ENCODE measurements at places on chromosomes 2 and 18. TPM values are rescaled to one million over a fixed set of nuclear protein-coding genes. Genes with fewer than 3 reads are reported as not detected.

DNA sequence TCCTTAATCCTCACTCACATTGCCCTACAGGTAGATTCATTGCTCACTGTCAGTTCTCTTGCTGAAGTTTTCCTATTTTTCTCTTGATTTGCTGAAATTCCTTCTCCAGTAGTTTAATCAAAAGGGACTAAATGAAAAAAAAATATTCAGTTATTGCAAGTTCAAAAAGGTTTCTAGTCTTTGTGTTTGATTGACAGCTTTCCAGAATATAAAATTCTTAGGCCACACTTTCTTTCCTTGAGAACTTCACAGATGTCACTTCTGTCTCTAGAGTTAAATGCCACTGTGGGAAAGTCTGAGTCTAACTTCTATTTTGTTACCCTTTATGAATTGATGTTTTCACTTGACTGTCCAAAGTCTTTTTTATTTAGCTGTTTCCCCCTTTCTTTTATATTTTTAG, 25.7 kb downstream of the RRM2 start:
- DNase-seq: no peak

- DNase-seq: no peak
Measured at GRCh38 chr2:17252258-17252657, 266.0 kb downstream of the RAD51AP2 start.

DNA sequence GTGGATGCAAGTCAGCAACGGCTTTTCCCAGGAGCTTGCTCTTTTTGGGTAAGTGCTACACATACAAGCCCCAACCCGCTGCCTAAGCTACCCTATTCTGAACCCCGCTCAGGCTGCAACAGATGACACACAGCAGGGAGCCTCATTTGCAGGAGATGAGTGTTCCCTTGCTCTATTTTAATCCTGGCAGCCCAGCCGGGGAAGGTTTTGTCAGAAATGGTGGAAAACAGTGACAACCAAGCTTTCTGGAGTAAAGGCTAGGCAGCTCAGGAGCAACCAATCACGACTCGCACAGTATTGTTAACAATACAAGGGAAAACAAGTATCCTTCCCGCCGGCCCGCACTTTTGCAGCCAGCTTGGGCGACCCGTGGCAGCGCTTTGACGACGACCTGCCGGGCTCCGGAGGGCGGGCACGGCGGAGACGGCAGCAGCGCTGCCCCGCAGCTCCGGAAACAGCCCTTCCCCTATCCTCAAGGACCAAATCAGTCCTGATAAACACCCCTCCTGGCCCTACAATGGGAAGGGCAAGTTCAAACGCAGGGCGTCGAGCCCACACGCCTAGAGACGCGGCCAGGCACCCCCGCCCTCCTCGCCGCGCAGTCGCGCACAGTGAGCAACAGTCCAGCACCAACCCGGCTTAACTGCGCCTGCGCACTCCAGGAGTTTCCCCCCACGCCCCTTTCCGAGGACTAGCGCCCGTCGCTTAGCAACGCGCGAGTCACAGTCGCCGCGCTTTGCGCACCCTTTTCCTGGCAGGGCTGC, 74.3 kb upstream of the TSPYL6 start:
- DNase-seq: peak; percentile 98

Gene CHRND
- polyA plus RNA-seq: 0.12 TPM

Gene FN1
- 1,824 TPM for polyA plus RNA-seq

DNA sequence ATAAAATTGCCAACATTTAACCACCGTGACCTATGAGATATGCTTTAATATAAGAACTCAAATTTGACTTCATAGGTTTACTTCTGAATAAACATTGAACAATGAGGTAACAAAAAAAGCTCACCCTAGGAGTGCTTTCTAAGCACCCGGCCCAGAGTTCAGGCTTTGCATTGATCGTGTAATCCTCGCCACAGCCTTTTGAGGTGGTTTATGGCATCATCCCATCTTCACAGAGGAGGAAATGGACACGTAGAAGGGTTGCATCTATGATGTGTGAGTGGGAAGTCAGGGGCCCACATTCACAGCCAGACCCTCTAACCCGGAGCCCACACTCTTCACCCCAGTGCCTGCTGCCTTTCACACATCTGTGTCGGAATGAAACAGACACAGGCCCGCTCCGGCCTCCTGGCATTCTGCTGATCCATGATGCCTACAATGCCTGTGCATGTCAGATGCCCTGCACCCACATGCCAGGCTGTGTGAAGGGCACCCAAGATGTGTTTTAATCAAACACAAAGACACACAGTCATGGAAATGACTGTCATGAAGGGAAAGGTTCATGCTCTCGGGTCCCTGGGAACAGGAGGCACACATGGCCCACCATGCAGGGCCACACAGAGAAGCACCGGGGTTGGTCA, 48.6 kb upstream of the RPL31 start:
- DNase-seq: no peak

Gene TRABD2A
- 23.9 TPM for polyA plus RNA-seq

Gene SAP130
- polyA plus RNA-seq: 23.1 TPM

DNA sequence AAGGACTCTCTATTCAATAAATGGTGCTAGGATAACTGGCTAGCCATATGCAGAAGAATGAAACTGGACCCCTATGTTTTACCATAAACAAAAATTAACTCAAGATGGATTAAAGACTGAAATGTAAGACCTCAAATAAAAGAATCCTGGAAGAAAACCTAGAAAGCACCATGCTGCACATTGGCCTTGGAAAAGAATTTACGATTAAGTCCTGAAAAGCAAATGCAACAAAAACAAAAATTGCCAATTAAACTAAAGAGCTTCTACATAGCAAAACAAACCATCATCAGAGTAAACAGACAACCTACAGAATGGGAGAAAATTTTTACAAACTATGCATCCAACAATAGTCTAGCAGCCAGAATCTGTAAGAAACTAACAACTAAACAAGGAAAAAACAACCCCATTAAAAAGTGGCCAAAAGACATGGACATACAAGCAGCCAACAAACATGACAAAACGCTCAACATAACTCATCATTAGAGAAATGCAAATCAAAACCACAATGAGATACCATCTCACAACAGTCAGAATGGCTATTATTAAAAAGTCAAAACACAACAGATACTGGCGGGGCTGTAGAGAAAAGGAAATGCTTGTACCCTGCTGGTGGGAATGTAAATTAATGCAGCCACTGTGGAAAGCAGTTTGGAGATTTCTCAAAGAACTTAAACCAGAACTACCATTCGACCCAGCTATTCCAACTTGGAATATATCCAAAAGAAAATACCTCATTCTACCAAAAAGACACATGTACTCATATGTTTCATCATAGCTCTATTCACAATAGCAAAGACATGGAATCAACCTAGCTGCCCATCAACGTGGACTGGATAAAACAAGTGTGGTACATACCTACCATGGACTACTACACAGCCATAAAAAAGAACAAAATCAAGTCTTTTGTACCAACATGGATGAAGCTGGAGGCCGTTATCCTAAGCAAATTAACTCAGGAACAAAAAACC, 30.6 kb downstream of the SEPTIN10 start:
- no peak for DNase-seq

GRCh38 chr2:45664635-45665261, 13.3 kb downstream of the PRKCE start:
- no peak for DNase-seq

Gene FBXO15
- 3.8 TPM for polyA plus RNA-seq

- no peak for DNase-seq
Measured at GRCh38 chr2:202610380-202610779, 24.4 kb upstream of the FAM117B start.

Gene CCDC85A
- 2.6 TPM for polyA plus RNA-seq

Gene TBC1D8
- 24.8 TPM for polyA plus RNA-seq

- peak; percentile 94 for DNase-seq
Measured at GRCh38 chr2:8678731-8679566, 2.9 kb upstream of the ID2 start.

- DNase-seq: no peak
Measured at GRCh38 chr2:237055386-237056100, 30.1 kb upstream of the COPS8 start.

Gene TCF23
- 0.12 TPM for polyA plus RNA-seq

- no peak for DNase-seq
Measured at GRCh38 chr18:78805840-78806239, 173.8 kb upstream of the SALL3 start.

Gene ST8SIA3
- 0.28 TPM for polyA plus RNA-seq

DNA sequence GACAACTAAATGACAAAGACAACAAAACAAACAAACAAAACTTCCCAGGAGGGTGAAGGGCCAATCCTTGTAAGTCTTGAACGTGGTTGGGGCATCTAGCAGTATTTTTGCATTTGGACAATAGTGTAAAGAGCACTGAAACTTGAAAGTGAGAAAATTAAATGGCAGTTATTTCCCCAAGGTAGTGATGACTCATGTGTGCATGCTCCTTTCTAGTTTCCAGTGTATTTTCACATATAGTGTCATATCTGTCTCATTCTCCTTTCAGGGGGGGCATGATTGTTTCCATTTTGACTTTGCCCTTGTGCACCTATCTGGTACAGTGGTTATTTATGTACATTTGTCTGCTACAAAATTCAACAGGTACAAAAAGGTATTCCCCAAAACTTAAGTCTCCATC, 39.5 kb downstream of the CERS6 start:
- no peak for DNase-seq

DNA sequence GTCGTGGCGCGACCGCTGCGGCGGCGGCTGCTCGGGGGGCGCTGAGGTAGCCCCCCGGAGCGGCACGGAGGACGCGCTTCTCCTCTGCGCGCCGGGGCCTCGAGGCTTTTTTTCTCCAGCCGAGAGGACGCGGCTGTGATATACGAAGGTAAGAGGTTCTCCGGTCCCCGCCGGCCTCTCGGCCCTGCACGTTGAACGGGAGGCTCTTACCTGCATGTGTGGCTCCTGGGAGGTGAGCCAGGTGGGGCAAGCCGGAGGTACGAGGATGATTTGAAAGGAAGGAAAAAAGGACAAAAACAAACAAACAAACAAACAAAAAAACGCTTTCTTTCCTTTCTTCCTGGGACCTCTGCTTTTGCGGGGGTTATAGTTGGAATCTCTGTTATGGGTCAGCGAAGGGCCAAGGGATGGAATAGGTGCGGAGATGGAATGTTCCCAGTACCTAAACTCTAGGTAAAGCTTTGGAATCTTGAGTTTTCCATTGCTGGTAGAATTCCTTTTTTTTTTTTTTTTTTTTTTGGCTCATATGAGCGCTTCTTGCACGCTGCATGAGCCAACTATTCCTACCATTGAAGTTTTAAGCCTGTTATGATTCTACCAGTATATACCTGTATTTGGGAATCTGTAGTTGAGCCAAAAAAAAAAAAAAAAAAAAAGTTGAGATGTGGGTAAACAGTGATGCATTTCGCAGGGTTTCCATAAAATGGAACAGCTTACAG, 674 bp downstream of the PTPN4 start:
- DNase-seq: peak; percentile 34

DNA sequence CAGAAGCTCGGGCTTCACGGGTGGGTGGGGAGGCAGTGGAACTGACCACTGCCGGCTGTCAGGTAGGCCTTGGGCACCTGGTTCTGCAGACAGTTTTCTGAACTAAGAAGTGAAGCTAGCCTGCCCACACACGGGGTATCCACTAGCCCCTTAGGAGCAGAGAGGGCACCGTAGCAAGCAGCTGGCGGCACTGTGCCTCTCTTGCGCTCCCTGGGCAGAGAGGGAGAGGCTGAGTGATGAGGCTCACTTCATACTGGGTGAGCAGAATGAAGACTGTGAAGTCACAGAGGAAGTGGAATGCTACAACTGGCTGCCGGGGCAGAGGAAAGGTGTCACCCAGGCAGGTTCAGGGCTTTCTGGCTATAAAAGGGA, 753 bp downstream of the ITPRIPL1 start:
- no peak for DNase-seq

- no peak for DNase-seq
Measured at GRCh38 chr18:29496152-29496680, 1319.3 kb upstream of the CDH2 start.

Gene CDKL4
- polyA plus RNA-seq: 1.8 TPM

GRCh38 chr18:61750840-61751668, 141.8 kb downstream of the RNF152 start:
- DNase-seq: no peak

DNA sequence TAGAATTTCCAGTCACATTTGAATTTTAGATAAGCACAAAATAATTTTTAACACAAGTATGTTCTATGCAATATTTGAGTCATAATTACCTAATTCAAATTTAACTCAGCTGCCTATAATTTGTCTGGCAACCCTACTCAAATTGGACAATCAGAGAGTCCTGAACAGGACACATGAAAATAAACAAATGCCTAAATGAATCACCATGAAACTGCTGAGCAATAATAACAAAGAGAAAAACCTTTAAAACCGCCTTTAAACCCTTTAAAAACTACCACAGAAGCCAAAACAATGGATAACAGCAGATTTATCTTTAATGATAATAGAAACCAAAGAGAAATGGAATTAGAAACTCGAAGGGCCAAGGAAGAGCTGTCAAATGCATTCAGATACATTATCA, 39.5 kb downstream of the ARL4C start:
- DNase-seq: no peak

DNA sequence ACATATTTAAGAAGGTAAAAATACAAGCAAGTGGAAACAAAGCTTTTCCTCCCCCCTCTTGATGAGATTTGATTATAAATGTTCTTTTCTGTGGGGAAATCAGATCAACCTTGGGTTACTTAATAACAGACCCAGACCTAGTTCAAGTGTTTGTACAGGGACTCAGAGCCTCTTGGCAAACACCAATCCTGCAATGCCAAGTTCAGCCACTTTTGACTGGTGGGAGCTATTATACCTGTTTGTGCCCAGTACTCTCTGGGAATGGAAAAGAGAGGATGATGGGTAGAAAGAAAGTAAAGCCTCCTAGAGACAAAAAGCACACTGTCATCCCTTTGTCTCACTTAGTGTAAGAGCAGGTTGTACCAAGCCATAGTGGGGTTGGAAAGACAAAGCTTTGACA, 63.8 kb upstream of the EPHA4 start:
- DNase-seq: peak; percentile 22

Gene FBLN7
- 11.8 TPM for polyA plus RNA-seq

GRCh38 chr2:239193925-239194677, 206.7 kb downstream of the HDAC4 start:
- DNase-seq: no peak

- no peak for DNase-seq
Measured at GRCh38 chr2:97743913-97744312, 30.5 kb downstream of the ZAP70 start.

DNA sequence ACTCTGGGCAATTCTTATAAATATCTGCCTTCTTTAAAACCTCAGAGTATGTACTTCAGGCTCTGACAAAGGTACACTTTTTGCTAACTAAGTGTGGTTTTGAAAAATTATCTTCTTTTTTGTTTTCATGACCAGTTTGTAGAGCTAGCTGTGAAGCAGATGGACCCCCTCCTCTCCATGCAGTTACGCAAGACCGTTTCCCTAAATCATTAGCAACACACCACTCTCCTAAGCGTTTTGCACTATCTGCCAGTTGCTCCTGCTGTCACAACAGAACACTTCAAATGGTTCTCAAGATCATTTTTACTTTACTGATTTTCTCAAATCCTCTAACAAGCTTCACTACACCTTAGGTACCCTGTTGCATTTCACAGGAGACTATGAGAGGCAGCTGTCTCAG, 53.3 kb downstream of the GULP1 start:
- peak; percentile 39 for DNase-seq

DNA sequence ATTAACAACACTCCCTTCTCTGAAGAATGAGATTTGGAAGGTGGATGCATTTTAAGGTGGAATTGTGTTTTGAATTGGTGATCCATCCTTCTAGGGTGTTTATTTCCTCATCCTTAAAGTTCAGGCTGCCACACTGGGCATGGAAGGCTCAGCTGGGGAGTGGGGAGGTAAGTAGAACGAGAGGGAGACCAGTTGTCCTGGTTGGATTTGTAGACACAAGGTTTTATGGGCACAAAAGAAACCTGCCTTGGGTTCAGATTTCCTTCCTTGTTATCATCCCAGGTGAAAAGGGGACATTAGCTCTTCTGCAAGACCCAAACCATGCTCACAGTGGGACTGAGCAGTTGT, 101.0 kb upstream of the SIX3 start:
- no peak for DNase-seq
